ENCODE measurements at places on chromosomes 6 and 20. TPM values are rescaled to one million over a fixed set of nuclear protein-coding genes. Genes with fewer than 3 reads are reported as not detected.

Gene RIPPLY2
- not detected for total RNA-seq

Gene CLPSL1
- not detected for total RNA-seq

Gene HLA-DQA1
- total RNA-seq = not detected

Gene ULBP2
- 3.7 TPM for total RNA-seq

Gene ASIP
- not detected for total RNA-seq

Gene RGS17
- total RNA-seq = 3.3 TPM

Gene B4GALT5
- 65.1 TPM for total RNA-seq

Gene SH3BGRL2
- total RNA-seq = 114 TPM

Gene COMMD7
- total RNA-seq = 28.1 TPM

Gene SRSF6
- total RNA-seq = 52.5 TPM

Gene PPP1R16B
- total RNA-seq = 247 TPM

Gene COL19A1
- total RNA-seq = not detected

Gene CDC5L
- 26.2 TPM for total RNA-seq

Gene OLIG3
- total RNA-seq = not detected

Gene WASF1
- 11.4 TPM for total RNA-seq

Gene TSPYL1
- total RNA-seq = 53.3 TPM

Gene RFX6
- total RNA-seq = not detected

Gene PNLDC1
- total RNA-seq = 0.51 TPM

Gene GNRH2
- not detected for total RNA-seq

Gene FAM83B
- not detected for total RNA-seq

Gene HLA-DOA
- total RNA-seq = not detected

Gene NHSL1
- total RNA-seq = 78.7 TPM

Gene RIMS1
- 7.5 TPM for total RNA-seq
